ENCODE measurements at places on chromosomes 1 and 21.

DNA sequence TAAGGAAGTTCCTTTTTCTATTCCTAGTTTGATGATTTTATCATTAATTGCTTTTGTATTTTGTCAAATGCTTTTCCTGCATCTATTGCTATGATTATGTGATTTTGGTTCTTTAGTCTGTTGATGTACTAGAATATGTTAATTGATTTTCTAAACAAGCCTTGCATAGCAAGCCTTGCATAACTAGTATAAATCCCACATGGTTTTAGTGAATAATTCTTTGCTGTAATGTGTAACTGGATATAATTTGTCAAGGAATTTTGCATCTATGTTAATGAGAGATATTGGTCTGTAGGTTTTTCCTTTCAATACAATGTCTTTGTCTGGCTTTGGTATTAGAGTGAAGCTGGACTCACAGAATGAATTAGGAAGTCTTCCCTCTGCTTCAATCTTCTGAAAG, 460.2 kb downstream of the LTN1 start:
- DNase-seq, result no peak

GRCh38 chr1:17661546-17662157, 93.5 kb upstream of the ACTL8 start:
- DNase-seq, result no peak

DNA sequence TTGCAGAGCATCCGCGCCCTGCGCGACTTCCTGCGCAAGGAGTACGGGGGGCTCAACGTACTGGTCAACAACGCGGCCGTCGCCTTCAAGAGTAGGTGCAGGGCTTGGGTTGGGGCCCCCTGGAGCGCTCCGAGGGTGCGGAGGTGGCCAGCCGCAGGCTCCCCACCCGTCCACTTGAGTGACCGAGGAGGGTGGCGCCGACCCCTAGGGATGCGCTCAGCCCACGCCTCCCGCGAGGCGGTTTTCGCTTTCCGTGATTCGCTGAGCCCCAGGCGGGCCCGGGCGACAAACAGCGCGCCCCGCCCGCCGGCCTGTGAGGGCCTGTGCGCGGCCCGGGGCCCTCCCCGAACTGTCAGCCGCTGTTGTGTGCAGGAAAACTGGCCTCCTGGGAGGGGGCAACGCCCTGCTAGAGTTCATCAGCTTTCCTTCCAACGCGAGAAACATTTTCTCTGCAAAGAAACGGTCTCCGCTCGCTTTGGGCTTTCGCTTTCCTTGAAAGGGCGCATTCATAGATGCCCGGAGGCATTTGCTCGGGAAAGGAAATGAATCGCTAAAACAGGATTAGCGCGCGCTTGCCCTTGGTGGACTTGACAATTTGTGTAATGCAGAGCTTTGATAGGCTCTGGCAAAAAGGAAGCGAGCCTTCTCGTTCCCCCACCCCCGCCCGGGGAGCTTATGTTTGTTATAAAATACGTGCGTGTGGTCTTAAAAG, 668 bp downstream of the CBR3 start:
- peak; percentile 83 for DNase-seq

GRCh38 chr1:92623187-92623778, 136.6 kb upstream of the GFI1 start:
- no peak for DNase-seq

GRCh38 chr21:23507501-23507900, 2099.8 kb downstream of the MRPL39 start:
- DNase-seq, result no peak

DNA sequence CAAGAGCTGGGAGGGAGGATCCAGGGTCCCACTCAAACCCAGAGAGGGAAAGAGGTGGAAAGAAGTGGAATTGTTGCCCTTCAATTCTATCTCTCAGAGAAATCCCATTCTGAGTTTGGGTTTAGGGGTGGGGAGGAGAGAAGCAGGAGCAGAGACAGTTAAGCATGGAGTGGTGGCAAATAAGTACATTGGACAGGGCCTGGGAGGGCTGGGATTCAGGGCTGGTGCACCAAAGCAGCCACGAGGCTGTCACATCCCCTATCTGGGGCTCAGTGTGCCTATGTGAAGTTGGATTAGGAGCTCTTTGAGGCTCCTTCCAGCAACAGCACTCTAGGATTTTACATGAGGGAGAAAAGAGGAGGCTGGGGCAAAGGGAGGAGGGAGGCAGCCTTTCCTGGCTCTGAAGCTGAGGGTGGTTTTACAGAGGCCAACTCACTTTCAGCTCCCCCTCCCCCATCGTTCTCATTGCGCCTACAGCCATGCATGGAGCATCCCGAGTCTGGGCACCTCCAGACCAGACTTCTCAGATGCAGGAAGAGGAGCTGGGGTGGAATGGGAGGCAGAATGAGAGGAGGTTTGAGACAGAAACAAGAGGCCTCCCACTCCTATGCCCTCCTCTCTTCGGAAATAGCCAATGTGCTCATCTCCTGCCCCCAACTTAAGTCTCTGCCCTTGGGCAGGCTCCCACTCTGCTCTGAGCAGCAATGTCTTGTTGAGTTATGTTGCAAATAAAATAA, 3.0 kb upstream of the SYT6 start:
- DNase-seq, result peak; percentile 34

- DNase-seq, result peak; percentile 44
Measured at GRCh38 chr1:38029081-38029681, 16.6 kb downstream of the UTP11 start.

DNA sequence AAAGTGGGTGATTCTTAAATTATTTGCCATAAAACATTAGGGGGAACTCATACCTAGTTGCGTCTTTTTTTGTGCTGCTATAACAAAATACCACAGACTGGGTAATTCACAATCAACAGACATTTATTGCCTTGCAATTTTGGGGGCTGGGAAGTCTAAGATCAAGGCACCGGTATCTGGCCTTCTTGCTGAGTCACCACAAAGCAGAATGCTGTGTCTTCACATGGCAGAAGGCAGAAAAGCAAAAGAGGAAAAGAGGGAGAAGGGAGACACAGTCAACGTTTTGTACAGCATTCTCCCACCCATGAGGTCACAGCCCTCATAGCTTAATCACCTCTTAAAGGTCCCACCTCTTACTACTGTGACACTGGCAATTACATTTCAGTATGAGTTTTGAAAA, 291.0 kb downstream of the CHRM3 start:
- DNase-seq, result no peak

GRCh38 chr1:168137515-168137821, 738 bp upstream of the GPR161 start:
- DNase-seq, result no peak

DNA sequence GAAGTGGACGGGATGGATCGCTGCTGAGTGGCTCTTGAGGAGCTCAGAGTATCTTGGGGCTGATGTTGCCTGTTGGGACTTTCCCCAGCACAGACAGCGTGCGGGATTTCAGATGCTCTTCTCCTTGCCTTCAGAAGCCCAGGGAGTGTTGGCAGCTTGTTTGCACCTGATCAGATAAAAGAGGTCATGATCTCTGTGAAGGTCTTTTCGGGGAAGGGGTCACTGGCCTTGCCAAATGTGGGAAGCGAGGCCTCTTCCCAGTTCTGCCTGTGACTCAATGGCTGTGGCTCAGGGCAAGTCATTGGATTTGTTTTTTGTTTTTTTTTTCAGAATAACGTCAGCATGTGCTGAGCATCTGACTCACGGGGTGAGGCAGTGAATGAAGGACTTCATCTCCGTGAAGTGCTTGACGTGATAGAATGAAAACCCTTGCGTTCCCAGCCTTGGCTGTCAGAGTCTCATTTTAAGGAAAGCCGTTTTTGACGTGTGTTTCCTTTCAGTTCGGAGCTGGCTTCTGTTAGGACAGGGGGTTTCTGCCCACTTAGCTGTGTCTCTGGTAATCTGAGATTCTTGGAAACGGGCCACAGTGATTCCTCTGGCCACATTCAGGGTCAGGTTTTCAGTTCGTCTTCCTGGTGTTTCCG, 46.7 kb downstream of the GALNT2 start:
- no peak for DNase-seq

GRCh38 chr1:3021233-3021671, at the start of gene ACTRT2:
Gene ACTRT2 (plus strand): TSS chr1:3021467. CDS start chr1:3021687, 220 bp downstream.
- DNase-seq, result no peak

- no peak for DNase-seq
Measured at GRCh38 chr1:235139315-235139714, 10.7 kb upstream of the TOMM20 start.

GRCh38 chr1:63825111-63825510, 51.3 kb downstream of the ROR1 start:
- no peak for DNase-seq

DNA sequence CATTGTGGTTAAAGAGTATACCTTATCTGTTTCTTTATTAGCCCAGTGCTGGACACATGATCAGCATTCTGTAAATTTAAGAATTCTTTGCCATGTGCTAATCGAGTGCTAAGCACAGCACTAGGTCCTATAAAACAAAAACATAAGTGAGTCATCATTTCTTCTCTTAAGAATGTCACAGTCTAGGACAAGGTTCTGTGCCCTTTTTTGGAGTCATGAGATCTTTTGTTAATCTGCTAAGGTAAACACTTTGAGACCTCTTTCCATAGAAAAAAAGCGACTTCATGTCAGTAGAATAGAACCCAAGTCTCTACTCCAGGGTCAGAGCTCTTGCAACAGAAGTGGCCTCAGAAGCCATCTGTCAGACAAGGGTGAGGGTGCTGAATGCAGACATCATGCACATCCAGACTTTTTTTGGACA, 70.0 kb upstream of the NFIA start:
- DNase-seq, result no peak

- no peak for DNase-seq
Measured at GRCh38 chr1:55490547-55490946, 275.4 kb upstream of the USP24 start.

GRCh38 chr1:160009081-160009480, 22.7 kb downstream of the PIGM start:
- no peak for DNase-seq

DNA sequence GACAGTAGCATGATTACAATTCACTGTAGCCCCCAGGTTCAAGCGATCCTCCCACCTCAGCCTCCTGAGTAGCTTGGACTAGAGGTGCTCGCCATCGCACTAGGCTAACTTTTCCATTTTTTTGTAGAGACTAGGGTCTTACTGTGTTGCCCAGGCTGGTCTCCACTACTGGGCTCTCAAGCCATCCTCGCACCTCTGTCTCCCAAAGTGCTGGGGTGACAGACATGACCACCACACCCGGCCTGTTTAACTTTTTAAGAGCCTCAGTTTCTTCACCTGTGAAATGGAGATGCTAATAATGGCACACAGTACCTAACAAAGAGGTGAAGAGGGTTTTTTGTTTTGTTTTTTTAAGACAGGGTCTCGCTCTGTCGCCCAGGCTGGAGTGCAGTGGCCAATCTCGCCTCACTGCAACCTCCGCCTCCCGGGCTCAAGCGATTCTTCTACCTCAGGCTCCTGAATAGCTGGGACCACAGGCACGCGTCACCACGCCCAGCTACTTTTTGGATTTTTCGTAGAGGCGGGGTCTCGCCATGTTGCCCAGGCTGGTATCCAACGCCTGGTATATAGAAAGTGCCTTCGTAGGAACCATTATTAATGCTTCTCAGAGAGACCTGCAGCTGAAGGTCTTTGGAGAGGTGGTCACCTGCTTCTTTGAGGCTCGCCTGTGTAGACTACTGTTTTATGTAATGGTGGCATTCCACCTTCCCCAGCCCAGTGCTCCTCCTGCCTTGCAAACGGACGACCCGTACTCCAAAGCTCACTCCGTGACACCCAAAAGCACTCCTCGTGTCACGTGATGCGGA, 567 bp downstream of the PMVK start:
- peak; percentile 71 for DNase-seq

- no peak for DNase-seq
Measured at GRCh38 chr1:77925518-77925917, 37.1 kb downstream of the NEXN start.

DNA sequence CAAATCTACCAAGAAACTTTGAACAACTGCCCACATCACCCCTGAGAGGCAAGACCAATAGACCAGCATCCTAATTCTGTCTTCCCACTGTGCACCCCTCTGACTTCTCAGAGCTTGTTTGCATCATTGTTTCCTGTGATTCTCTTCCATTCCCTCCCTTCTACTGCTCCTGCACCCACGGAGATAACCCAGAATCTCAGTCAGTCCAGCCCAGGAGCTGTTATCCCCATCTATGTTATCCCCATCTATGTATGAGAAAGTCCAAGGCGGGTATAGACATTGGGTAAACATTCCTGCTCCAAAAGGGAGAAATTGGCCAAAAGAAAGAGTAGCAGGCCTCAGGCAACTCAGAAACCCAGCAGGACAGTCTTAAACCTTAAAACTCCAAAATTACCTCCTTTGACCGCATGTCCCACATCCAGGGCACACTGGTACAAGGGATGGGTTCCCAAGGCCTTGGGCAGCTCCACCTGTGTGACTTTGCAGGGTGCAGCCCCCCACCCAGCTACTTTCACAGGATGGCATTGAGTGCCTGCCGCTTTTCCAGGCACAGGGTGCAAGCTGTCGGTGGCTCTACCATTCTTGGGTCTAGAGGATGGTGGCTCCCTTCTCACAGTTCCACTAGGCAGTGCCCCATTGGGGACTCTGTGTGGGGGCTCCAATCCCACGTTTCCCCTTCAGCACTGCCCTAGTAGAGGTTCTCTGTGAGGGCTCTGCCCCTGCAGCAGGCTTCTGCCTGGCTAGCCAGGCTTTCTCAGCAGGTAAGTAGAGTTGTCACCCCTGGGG, 414.8 kb downstream of the NPHP4 start:
- no peak for DNase-seq

- DNase-seq, result no peak
Measured at GRCh38 chr1:53469373-53469772, 10.2 kb downstream of the DMRTB1 start.

- DNase-seq, result no peak
Measured at GRCh38 chr21:35428937-35429336, 379.8 kb upstream of the RUNX1 start.

DNA sequence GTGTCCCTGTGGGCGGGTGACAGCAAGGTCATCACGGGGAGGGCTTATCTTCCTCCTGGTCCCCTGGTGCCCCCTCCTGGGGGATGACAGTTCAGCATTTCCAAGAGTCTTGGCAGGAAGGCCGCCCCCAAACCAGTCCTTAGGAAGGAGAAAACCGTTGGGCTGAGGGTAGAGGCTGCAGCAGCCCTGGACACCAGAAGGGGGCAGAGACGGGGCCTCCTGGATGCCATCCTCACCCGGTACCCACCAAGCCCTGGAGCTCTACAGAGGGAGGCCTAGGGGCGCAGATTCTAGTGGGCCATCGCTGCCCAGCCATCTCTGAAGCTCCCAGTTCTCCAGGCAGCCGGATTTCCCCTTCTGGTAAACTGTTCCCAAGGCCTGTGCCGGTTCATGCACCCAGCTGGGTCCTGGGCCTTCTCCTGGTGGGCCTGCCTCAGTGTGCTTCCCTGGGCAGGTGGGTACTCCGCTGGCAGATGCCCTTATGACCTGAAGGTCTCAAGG, 14.8 kb upstream of the ZNF669 start:
- DNase-seq, result no peak

DNA sequence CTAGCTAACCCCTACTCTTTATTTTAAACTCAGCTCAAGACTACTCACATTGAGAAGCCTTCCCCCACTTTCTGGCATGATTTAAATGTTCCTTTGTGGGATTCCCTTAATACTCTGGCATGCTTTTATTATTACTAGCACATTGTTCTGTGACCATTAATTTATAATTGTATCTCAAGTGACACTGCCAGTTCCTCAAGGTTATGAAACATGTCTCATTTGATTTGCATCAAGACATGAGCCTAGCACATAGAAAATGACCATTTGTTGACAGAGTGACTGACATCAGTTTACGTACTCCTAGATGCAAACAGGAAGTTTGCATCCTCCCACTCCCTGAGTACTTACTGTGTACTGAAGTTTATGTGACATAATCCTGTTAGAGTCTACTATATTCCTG, 15.2 kb downstream of the RGS4 start:
- DNase-seq, result no peak
